Activated T-cell treated with anti-CD3 and anti-CD28 coated beads, Interleukin-2, amount 50 U/mL, for 72 hours (primary cell): ENCODE measurements at places on chromosomes 13 and 19.

DNA sequence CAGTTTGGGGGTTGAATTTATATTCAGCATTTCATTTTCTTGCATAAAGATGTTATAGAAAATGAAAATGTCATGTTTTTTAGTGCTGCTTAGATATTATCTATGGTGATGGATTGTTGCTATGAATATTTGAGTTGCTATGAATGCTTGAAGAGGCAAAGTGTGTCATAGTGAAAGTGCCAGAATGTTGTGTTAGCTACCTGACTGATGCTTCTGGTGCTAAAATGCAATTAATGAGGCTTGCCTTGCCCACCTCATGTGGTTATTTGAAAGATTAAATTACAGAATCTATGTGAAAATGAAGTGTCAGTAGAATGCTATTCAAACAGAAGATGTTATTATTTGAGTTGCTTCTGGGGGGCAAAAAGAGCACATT lies 62.7 kb upstream of the MYCBP2 start:
- no peak for DNase-seq

DNA sequence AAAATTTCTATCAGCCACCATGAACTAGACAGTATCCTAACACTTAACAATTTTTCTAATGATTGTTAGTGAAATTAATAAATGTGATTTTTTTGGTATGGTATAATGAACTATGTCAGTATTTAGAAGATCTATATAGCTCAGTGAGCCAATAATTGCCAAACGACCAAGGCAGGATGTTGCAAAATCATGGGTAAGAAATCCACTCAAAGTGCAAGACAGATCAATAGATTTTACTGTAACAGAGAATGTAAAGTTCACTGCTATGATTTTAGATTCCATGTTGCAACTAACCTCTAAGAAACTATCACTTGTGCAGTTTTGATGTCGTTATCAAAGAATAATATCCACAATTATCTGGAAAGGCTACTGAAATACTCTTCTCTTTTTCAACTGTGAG lies 44.0 kb upstream of the MYCBP2 start:
- DNase-seq, result no peak

GRCh38 chr13:109704771-109705635 lies 81.4 kb downstream of the IRS2 start:
- DNase-seq, result no peak

DNA sequence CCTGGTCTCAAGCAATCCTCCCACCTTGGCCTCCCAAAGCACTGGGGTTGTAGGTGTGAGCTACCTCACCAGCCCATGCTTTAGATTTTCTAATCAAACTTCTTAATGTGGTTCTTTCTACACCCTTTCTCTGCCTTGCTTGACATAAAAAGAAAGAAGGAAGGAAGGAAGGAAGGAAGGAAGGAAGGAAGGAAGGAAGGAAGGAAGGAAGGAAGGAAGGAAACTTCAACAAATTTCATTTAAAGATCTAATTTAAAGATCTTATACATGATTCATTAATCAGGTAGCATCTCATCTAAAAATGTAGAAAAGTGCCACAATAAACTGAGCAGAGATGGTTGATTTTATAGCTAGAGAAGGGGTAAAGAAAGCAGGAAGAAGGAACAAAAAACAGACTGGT lies 215.0 kb downstream of the DIAPH3 start:
- DNase-seq, result no peak

- no peak for DNase-seq
Observed at GRCh38 chr13:113635709-113636108, 22.3 kb downstream of the ATP4B start.

DNA sequence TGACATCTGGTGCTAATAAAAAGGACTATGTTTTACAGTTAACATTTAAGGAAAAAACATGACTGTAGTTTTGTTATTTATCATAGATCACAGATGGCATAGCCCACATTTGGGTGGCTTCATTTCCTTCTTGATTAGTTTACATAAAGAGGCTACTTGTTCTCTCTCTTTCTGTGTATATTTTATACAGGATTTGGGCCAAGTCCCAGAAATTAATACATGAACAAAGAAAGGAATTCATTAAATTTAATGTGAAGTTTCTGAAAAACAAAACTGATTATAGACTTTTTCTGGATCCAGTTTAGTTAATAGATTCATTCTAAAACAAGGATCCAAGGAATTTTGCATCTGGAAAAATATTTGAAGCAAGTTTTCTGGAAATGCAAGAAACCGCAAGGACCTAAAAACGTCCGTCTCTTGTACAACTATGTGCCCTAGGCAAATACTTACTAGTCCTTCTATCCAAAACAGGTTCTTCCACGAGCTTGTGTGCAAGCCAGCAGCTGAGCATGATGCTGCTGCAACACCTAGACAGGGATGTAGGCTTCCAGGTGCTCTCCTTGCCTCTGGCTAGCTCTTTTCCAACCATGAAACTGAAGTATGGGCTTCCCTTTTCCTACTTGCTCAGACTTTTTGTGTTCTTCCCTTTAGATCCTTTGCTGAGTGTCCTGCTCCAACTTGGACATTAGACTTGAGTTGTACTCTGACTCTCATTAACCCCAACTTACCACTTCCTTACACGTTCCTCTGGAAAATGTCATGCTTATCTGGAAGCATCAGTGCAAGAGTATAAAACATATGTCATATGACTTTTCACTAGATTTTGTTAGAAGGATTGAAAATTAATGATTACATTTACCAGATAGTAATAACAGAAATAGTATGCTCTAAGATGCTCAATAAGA lies 161.5 kb upstream of the STARD13 start:
- DNase-seq, result no peak

GRCh38 chr13:33174931-33175330 lies 110.6 kb downstream of the STARD13 start:
- no peak for DNase-seq

- DNase-seq, result peak; percentile 86
Observed at GRCh38 chr19:48319647-48320541, 5.5 kb upstream of the EMP3 start.

DNA sequence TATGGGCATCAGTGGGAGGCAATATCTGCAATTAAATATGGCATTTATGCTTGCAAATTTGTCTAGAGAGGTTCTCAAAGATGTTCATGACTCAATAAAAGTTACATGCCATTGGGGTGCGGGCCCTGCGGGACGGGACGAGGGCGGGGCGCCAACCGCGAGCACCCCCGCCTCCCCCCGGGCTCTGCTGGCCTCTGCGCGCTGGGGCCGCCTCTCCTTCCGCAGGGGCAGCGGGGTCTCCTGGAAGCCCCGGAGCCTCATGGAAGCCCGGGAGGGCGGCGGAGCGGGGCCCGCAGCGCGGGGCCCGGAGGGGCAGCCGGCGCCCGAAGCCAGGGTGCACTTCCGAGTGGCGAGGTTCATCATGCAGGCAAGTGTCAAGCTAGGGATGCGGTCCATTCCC lies 179.2 kb downstream of the TPTE2 start:
- no peak for DNase-seq

- DNase-seq, result no peak
Observed at GRCh38 chr19:367561-367960, 23.0 kb upstream of the MIER2 start.

DNA sequence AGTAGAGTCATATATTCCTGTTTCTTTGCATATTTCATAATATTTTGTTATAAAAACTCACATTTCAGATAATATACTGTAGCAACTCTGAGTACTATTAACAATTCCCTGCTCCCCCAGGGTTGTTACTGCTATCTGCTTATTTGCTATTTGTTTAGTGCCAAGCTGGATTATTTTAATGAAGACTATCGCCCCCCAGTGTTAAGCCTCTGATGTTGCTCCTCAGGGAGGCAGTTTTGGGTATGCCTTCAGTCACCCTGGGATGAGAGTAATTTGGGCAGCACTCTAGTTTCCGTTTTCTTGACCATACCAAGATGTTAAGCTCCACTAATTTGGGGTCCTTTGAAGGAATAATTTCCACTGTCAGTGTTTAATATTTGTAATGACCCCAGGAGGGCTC lies 46.0 kb downstream of the MICU2 start:
- DNase-seq, result no peak

- DNase-seq, result no peak
Observed at GRCh38 chr13:70191034-70191433, 82.8 kb upstream of the KLHL1 start.

DNA sequence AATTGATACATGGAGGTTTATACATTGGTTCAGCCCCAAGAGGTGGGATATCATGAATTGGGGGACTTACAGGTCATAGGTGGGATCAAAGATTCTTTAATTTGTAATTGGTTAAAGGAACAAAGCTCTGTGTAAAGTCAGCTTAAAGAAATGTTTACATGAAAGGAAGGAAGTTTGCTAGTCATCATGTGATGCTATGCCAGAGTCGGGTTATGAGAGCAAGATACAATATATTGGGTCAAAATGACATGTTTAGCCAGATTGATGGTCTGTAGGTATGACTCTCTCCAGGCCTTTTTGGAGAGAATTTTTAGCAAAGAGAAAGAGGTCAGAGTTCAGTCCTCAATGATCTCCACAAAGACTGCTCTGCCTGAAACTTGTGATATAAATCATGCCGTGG lies 5.3 kb upstream of the CYSLTR2 start:
- DNase-seq, result no peak

DNA sequence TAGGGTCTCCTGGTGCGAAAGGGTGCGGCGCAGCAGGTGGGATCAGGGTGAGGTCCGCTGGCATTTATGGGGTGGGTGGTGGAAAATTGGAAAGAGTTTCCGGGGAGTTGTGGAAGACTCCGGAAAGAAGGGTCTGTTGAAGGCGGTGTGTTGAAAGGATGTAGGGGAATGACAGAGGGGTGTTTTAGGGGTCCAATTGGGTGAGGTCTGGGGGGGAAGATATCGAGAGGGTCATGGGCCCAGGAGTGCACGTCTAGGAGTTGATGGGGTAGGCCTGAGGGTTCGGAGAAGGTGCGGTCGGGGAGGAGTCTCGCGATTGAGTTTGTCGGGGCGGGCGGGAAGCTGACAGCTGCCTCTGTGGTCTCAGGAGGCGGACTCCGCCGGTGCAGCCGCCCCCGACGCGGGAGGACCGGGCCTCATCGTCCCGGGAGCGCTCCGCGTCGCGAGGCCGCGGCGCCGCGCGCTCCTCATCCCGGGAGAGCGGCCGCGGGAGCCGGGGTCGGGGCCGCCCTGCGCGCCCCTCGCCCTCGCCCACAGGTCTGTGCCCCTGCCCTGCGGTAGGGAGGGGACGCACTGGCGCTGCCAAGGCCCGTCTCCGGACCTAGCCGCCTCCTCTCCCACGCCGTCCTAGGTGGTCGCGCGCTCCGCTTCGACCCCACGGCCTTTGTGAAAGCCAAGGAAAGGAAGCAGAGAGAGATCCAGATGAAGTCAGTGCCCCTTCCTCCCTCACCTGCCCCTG lies 7.0 kb downstream of the PGLYRP1 start:
- peak; percentile 45 for DNase-seq

- DNase-seq, result no peak
Observed at GRCh38 chr13:100944791-100945345, 270.3 kb upstream of the TMTC4 start.

GRCh38 chr13:34167347-34167746 lies 349.4 kb downstream of the RFC3 start:
- DNase-seq, result no peak

DNA sequence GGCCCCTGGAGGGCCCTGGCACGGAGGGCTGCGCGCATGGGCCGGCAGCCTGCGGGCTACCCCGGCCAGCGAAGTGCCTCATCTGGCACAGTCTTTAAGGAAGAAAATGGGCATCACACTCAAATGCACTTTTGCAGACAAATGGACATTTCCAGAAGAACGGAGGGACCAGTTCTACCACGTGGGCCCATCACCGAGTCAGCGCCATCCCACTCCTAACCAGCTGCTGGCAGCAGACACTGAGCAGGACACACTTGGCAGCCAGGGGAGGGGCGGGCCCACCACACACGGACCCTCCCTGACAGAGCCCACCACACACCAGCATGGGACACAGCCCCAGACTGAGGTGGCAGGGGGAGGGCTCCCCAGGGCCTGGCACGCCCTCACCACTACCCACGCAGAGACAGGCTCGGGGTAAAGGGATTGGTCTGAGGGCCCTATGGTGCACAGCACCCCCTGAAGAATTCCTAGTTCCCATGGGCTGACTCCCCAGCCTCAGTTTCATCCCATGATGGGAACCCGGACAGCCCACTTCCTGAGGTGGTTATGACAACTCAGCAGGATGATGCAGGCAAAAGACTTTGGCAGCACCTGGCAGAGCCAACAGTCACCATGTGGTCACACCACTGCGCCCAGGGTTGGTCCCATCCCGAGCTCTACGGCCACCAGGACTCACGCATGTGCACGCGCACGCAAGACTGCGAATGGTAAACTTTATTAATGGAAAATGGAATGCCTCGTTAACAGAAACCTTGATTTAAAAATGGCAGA lies 18.7 kb upstream of the TINCR start:
- DNase-seq, result no peak

- no peak for DNase-seq
Observed at GRCh38 chr19:57110592-57111328, 9.0 kb upstream of the USP29 start.

GRCh38 chr13:23643338-23644125 lies 73.3 kb downstream of the TNFRSF19 start:
- no peak for DNase-seq

GRCh38 chr13:107095876-107096275 lies 527.9 kb upstream of the ARGLU1 start:
- no peak for DNase-seq

DNA sequence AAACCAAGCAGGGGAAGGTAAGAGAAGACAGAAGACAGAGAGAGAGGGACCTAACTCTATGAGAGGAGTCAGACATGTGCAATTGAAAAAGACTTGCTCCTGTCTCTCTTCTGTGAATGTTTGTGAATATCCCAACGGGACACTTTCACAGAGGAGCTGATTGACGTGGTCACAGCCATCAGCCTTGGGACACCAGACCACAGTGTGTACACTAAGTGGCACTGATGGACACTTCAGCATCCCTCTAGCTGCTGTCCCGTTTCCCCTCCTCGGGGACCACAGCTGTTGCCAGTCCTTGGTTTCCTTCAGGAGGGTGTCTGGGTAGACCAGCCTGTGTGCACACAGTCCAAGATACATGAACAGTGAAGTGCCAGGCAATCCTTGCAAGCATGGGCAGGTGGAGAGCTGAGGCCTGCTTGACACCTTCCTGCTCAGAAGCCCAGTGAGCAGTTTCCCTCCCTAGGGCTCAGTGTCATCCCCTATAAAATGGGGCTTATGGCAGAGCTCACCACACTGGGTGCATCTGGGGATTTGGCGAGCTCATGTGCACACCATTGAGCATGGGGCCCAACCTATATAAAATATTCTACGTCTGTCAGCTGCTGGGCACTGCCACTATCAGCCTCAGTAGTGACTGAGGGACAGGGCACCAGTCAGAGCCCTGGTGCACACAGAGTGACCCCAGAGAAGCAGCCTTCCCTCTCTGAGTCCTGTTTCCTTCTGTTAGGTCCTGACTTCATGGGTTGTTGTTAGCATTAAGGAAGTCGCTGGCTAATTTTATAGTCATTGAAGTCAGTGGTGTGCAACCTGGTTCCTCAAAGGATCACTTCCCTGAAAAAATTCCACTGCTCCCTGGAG lies 4.3 kb upstream of the USF2 start:
- DNase-seq, result no peak

GRCh38 chr13:114339857-114340534 lies 25.7 kb downstream of the CHAMP1 start:
- DNase-seq, result peak; percentile 38
